ENCODE measurements at places on chromosomes 7 and 10. TPM values are rescaled to one million over a fixed set of nuclear protein-coding genes. Genes with fewer than 3 reads are reported as not detected.

DNA sequence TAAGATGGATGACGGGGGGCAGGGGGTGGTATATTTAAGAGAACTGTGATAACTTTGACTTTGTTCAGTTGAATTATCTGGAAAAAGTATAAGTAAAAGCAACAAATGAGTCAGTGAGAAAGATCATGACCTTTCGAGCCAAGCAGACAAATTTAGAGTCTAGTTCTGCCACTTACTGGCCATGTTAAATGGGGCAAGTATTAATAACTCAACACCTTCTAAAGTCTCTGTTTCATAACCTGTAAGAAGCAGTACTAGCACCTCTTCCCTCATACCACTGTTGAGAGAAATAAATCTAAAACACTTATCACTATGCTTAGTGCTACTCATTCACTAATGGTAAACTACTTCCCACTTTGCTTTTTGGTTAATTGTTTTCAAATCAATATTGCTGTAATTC, 604.4 kb upstream of the LRRN3 start:
- DNase-seq: no peak

- no peak for DNase-seq
These were observed 35.3 kb downstream of the PALS2 start for GRCh38 chr7:24608504-24608903.

Gene CELF2
- 40.1 TPM for polyA plus RNA-seq

- DNase-seq: no peak
These were observed 1.6 kb downstream of the SEPHS1 start for GRCh38 chr10:13346283-13347042.

DNA sequence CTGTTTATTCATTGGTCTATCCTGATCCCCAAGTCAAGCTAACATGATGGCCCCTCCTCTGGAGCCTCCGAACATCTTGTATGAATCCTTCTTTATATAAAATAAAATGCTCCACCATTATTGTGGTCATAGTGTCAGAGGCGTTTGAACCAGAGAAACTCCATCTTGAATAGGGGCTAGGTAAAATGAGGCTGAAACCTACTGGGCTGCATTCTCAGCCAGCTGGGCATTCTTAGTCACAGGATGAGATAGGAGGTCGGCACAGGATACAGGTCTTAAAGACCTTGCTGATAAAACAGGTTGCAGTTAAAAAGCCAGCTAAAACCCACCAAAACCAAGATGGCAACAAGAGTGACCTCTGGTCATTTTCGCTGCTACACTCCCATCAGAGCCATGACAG, 905.8 kb upstream of the AUTS2 start:
- DNase-seq: no peak

- DNase-seq: no peak
These were observed 87.8 kb upstream of the DUSP5 start for GRCh38 chr10:110409926-110410325.
